SHP77 (cell line): ENCODE measurements at places on chromosomes 2 and 18.

DNA sequence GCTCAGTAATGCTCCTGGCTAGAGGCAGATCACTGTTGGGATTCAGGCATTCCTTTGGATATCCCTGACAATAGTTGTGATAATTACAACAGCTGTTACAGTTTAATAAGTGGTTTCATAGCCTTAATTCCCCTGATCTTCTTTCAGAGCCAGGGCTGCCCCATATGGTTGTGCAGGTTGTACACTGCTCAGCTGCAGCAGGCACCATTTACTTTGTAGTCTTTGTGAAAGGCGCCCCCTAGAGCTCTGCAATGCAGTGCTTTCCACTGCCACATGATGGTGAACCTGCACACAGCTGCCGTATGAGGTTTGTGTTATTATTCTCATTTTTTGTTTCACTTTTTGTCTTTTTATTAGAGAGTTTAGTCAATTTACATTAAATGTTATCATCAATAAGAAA lies 239.1 kb downstream of the KCNS3 start:
- peak; percentile 2 for DNase-seq

- no peak for DNase-seq
These were observed 21.0 kb downstream of the TCF7L1 start for GRCh38 chr2:85154048-85154753.

DNA sequence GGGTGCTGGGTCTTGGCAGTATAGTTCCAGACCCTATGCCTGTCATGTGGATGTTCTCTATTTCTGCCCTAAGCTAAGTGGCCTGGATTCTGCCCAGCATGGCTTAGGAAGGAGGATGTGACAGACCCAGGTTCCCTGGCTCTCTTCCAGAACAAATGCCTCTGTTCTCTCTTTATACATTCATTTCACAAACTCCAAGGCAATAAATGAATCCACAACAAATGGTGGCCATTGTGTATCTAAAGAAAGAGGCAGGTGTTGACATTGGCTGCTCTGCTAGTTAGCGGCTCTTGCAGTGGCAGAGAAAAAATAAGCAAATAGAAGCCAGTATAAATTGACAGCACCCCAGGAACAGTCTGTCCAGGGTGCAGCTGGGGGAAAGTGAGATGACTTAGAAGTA lies 298.6 kb downstream of the SUCLG1 start:
- DNase-seq = peak; percentile 86

DNA sequence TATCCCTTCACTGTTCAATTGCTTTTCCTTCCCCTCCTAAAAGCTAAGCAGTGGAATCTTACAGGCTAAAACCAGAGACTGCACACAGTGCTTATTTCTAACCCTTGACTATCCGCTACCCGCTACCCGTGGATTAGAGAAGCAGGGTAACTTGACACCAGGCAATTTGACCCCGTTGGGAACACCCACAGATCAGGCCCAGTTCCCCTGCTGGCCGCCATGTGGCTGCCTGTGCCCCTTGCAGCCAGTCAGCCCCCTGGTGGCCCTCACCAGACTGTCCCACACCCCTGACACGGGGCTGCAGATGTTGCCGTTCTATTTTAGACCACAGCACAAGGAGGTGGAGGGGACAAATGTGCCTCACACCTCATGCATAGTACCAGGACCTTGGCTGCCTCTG lies 74.8 kb downstream of the TXNL1 start:
- peak; percentile 17 for DNase-seq

- no peak for DNase-seq
These were observed 350.6 kb downstream of the RND3 start for GRCh38 chr2:150136893-150137292.

GRCh38 chr18:75210274-75211001 lies at the start of gene TSHZ1:
Gene TSHZ1, plus strand, starts transcription at chr18:75210797. Its CDS starts 1,080 bp downstream, at chr18:75211877.
- peak; percentile 88 for DNase-seq

GRCh38 chr2:147051248-147051647 lies 793.6 kb upstream of the ACVR2A start:
- no peak for DNase-seq

- no peak for DNase-seq
These were observed 161.6 kb downstream of the RDH14 start for GRCh38 chr2:18398833-18399232.

GRCh38 chr2:118386641-118387302 lies 298.5 kb downstream of the INSIG2 start:
- DNase-seq = no peak

GRCh38 chr2:224666951-224667553 lies 49.1 kb downstream of the CCDC195 start:
- DNase-seq = no peak

- DNase-seq = no peak
These were observed 20.0 kb upstream of the CAVIN2 start for GRCh38 chr2:191866675-191867506.

GRCh38 chr2:221517696-221518151 lies 54.4 kb downstream of the EPHA4 start:
- DNase-seq = peak; percentile 87

DNA sequence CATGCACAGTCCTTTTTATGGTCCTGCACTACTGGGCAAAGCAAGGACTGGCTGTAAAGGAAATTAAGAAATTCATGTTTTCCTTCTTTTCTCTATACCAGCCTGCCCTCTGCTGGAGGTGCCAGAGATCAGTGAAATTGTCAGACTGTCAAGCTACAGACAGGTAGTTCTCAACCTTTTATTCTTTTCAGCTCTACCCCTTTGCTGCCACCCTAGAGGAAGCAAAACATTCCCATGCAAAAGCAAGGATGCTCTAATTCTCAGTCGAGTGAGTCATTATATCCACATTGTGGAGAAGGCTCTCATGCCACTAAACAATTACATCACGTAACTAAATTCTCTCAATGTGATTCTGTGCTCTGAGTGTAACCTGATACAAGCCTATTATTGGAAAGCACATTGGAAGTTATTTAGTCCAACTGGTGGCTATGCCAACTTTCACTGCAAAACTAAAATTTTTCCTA lies 25.0 kb upstream of the RAPGEF4 start:
- DNase-seq = peak; percentile 29

DNA sequence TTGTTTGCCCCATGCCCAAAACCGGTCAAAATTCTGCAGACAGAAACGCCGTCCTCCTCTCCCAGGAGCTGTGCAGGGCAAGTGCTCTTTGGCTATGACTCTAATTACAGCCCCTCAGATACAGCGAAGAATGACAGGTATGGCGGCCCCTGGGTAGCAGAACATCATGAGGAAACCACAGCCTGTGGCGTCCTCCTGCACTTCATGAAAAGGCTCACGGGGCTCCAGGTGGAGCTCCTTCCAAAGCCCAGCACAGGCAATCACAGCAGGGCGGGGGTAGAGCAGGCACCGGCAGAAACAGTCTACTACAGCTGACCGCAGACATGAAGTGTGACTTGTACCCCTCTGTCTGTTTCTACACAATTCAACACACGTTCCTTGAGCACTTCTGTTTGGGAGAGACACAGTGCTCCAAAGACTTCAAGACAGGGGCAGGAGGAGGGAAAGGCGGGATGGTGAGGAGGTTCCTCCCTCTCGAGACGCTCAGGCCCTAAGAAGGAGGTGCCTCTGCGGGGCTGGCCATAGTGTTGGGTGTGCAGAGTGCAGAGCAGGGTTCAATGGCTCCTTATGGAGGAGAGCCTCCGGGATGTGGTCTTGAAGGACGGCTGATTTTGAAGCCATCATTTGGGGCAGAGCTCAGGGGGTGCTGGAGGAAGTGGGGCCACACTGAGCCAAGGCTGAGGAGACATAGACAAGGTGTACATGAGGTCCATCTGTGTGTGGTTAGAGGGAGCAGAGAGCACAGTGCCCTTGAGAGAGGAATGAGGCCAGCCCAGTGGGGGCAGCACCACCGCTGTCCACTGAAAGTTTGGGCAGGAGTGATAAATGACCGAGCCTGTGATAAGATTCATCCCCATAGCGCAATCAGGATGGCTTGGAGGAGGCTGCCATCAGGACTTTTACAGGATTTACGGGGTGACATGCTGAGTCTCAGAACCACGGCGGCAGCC lies 468.3 kb downstream of the EIPR1 start:
- no peak for DNase-seq

GRCh38 chr18:63646936-63647335 lies 2.9 kb upstream of the SERPINB4 start:
- no peak for DNase-seq

DNA sequence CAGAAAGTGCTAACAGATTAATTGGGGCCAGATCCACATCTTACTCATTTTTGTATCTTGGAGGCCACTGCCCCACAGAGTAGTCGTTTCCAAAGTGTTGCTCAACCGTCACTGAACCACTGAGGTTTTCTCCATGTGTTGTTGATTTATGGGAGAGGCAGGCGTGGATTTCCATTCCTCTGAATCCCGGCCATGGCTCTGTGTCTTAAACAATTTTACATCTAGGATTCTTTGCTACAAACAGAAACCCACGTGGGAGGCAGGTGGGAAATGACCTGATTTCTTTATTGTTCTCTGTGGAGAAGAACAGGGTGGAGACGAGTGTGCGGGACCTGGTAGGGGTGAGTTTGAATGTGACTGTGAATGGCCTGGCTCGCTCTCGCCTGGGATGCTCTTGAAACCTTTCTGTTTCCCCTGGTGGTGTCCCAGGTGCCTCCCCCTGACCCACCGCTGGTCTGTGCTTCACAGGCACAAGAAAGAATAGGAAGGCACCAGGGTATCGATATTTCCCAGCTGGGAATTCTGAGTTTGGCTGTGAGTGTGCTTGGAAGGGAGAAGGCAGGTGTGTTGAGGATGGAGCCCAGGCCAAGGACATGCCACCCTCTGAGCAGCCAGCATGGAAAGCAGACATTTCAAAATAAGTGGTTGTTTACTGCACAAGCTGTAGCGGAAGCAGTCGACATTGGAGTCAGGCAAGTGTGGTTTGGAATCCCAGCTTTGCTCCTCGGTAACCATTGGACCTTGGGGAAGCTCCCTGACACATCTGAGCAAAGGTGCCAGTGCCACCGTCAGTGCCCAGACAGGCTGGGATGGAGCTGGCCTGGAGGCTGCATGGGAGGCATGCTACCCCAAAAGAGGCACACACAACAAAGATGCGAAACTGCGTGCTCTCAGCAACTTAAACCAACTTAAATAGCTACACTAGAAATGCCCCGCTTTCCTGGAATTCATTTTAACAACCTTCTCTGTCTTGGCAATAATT lies 50.0 kb downstream of the LPIN1 start:
- no peak for DNase-seq
